Regular cardiac myocyte (primary cell): ENCODE measurements at places on chromosomes 3 and 15. TPM values are rescaled to one million over a fixed set of nuclear protein-coding genes. Genes with fewer than 3 reads are reported as not detected.

Gene C3orf85
- total RNA-seq = not detected in 2 replicates

Gene DCBLD2
- total RNA-seq = 481 and 809 TPM in 2 replicates

Gene TBCCD1
- total RNA-seq = 16.6 and 21.5 TPM in 2 replicates

Gene ATP13A4
- total RNA-seq = 0.19 and 0.56 TPM in 2 replicates

Gene ZBTB47
- total RNA-seq = 28.6 and 29.6 TPM in 2 replicates

Gene TMEM108
- total RNA-seq = under 0.01 and 0.58 TPM in 2 replicates

Gene GPR171
- total RNA-seq = 0.28 TPM in 1 of 2 replicates, not detected in the other

Gene OXTR
- 15.0 and 29.9 TPM in 2 replicates for total RNA-seq

Gene EID1
- 373 TPM in 2 replicates for total RNA-seq

Gene GORASP1
- 27.3 and 30.1 TPM in 2 replicates for total RNA-seq

Gene IL17RD
- 1.5 and 1.7 TPM in 2 replicates for total RNA-seq

Gene GRK7
- not detected in 2 replicates for total RNA-seq

Gene RAD51
- 1.1 and 14.2 TPM in 2 replicates for total RNA-seq

Gene SCAANT1
- total RNA-seq = not detected in 2 replicates

Gene EPHA3
- total RNA-seq = 7.7 and 10.1 TPM in 2 replicates

Gene PRRT3
- total RNA-seq = 1.2 and 2.0 TPM in 2 replicates

Gene ZMYND10
- total RNA-seq = 0.58 and 0.85 TPM in 2 replicates

Gene PLA2G4D
- under 0.01 TPM in 1 of 2 replicates, not detected in the other for total RNA-seq

Gene MON1A
- total RNA-seq = 12.7 and 19.2 TPM in 2 replicates

Gene CPB1
- not detected in 2 replicates for total RNA-seq

Gene SEMA3F
- 1.7 and 1.9 TPM in 2 replicates for total RNA-seq

Gene TGM5
- total RNA-seq = not detected in 2 replicates

Gene INSYN1
- 1.5 and 1.7 TPM in 2 replicates for total RNA-seq

Gene TPRG1
- total RNA-seq = 0.38 and 0.56 TPM in 2 replicates

Gene CSPG5
- total RNA-seq = 0.19 and 0.28 TPM in 2 replicates

Gene NAALADL2
- 5.8 and 7.3 TPM in 2 replicates for total RNA-seq

Gene LRTM1
- not detected in 2 replicates for total RNA-seq

Gene ARNT2
- total RNA-seq = 4.6 and 7.6 TPM in 2 replicates

Gene ISL2
- total RNA-seq = under 0.01 and 0.56 TPM in 2 replicates

Gene SNX33
- total RNA-seq = 15.3 and 28.2 TPM in 2 replicates

Gene GPR87
- total RNA-seq = under 0.01 TPM in 2 replicates
